ENCODE measurements at places on chromosomes 7 and 10.
A peak's percentile ranks its signal among the peaks of the same experiment; 100 is the strongest.

GRCh38 chr10:88880282-88881076 is 434 bp downstream of the STAMBPL1 start:
- DNase-seq = peak; percentile 77

GRCh38 chr10:46229144-46229563 is 57.6 kb upstream of the ANTXRL start:
- DNase-seq = no peak

- peak; percentile 58 for DNase-seq
These were observed at the start of gene GRM8 for GRCh38 chr7:127252778-127253280. Gene GRM8 (minus strand): TSS chr7:127252941.

- DNase-seq = no peak
These were observed 285.7 kb upstream of the GALNT17 start for GRCh38 chr7:70846208-70846607.

DNA sequence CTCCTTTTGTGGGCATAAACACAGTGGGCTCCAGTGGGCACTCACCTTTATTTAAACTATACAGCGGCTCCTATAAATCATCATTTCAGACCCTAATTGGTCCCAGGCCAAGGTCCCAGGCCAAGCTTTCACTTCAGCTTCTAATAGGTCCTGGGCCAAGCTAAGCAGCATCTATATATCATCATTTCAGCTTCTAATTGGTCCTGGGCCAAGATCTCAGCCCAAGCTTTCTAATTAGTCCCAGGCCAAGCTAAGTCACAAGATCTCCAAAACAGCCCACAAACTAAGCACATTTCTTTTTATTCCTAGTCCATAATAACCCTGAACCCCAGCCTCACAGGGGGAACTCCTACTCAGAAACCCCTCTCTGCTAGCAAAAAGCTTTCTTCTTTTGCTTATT is 47.1 kb downstream of the ZNF680 start:
- DNase-seq = no peak

DNA sequence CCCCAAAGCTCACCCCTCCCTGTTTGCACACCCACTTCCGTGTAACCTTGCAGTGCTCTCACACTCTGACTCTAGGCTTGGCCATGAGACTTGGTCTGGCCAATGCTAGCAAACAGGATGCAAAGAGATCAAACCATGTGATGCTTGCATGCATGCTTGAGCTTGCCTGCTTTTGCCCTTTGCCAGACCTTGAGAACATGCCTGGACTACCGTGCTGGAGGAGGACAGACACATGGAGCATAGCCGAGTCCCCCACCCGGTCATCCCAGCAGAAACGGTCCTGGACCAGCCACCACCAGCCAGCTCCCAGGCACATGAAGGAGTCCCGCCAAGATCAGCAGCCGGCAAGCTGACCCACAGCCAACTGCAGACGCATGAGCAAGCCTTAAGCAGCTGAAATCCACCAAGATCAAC is 23.4 kb downstream of the PYROXD2 start:
- no peak for DNase-seq

DNA sequence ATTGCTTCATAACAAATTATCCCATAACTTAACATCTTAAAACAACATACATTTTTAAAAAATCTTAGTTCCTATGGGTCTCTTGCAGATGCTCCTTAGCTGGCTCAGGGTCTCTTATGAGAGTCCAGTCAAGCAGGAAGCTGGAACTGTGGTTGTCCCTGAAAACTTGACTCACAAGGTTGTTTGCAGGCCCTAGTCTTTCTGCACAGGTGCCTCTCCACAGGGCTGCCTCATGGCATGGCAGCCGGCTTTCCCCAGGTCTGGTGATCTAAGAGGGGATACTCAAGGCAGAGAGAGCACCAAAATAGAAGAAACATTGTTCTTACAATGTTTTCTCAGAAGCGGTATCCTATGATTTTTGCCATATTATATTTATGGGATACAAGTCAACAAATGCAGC is 127.1 kb downstream of the CDK14 start:
- no peak for DNase-seq

DNA sequence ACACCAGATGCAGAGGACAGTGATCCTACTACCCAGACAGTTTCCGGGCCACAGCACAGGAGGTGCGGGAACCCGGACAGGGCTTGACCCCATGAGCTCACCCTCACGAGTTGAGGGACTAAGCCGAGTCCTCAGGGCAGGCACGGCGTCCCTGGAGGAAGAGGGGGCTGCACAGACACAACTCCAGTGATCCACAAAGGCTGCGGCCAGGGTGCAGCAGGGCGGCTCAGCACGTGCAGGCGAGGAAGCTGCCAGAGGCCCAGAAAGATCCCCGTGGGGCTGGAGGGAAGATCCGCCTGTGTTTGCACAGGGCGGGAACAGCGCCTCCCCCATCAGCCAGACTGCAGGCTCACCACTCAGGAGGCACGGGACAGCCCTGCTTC is 45.9 kb upstream of the TMEM72 start:
- no peak for DNase-seq

GRCh38 chr10:34121781-34122622 is 693.1 kb downstream of the PARD3 start:
- DNase-seq = no peak

- peak; percentile 53 for DNase-seq
These were observed at the start of gene ADCK2 for GRCh38 chr7:140672382-140673062. Gene ADCK2 (plus strand): TSS chr7:140672945. CDS start chr7:140673331, 386 bp downstream.

DNA sequence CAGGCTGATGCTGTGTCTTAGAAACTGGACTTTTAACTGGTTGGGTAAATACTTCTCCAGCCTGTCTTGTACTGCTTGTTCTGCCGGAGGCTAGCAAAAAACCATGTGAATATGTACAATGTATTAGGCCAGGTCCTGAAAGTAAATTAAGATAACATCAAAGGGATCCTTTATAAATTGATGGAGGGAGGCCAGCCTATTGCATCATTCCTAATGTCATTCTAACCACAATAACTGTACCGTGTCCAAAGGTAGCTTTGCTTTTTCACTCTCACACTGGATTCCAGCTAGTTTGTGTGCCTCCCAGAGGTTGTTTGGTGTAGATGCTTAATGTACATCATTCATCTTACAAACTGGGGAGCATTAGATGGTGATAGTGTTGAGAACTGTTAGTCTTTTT is 91.2 kb upstream of the SEM1 start:
- DNase-seq = no peak

- no peak for DNase-seq
These were observed 683.7 kb downstream of the LRMDA start for GRCh38 chr10:76115131-76115470.

DNA sequence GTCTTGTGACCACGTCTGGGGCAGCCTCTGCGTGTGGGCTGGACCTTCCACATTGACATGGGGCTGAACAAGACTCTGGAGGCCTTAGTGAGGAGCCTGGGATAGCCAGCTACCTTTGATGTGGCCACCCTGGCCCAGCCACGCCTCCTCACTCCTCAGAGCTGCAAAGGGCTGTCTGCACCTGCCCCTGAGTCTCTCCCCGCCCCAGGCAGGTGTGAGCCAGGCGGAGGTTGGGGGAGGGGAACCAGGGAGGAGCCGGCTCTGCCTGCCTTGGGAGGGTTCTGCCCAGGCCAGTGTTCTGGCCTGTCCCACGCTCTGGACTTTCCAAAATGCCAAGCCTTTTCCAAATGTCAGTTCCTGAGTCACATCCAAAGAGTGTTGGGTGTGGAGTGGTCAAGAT is 72.2 kb downstream of the GTF2IRD1 start:
- no peak for DNase-seq

- DNase-seq = no peak
These were observed 11.9 kb upstream of the SLC12A9 start for GRCh38 chr7:100840470-100841100.

GRCh38 chr7:88200789-88201188 is 19.0 kb downstream of the SRI start:
- DNase-seq = no peak

DNA sequence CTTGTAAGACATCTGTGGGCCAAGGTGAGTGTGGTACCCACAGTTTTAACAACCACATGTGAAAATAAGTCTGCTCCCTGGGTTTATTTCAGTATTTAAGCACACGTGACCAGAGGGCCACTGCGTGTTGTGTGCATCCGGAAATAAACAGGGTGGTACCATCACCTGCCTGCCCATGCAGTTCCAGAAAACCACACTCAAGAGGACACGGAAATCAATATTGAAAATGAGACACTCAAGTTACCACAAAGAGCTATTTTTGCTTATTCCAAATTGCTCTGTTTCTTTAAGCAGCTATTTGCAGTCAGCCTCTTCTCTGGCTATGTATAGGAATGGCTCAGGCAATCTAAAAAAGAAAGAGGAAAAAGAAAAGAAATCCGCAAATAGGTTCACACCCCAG is 71.8 kb upstream of the LOXL4 start:
- no peak for DNase-seq

GRCh38 chr10:44627591-44628354 is 242.9 kb upstream of the CXCL12 start:
- DNase-seq = no peak

- DNase-seq = no peak
These were observed 89.6 kb downstream of the ATXN7L1 start for GRCh38 chr7:105786520-105787470.

DNA sequence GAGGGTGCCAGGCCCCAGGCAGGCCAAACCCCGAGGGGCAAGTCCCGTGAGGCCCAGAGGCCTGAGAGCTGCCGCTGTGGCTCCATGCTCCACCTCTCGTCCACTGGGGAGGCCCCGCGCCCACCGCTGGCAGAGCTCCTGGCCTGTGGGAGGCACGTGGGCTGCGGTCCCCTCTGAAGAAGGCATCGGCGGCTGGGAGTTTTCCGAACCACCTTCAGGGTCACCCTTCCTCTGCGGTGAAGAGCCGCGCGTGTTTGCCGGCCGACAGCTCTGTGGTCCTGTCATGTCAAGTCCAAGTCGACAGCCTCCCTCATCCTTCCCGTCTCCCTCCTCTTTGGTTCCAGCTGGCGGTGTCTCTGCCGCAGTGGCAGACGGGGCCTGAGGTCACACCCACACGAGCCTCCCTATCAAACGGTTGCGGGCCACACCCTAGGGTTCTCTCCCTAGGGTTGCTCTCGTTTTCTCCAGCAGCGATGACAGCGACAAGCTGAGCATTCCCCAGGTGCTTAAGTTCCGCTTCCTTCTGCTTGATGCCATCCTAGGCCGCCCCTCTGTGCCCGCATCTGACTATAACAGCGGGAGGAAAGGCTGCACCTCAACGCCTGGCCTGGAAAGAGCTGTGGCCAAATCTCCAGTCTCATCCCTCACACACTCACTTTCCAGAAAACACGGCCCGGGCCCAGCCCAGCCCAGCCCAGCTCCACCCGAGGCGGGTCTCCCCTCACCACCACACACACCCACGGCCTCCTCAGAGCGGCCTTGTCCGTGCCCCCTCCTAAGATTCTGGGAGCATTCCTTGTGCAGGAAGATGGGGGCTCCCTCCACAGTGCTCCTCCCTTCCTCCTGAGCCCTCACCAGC is 185.0 kb downstream of the ELFN1 start:
- DNase-seq = no peak

GRCh38 chr7:123846217-123846891 is 1.4 kb downstream of the HYAL4 start:
- no peak for DNase-seq

DNA sequence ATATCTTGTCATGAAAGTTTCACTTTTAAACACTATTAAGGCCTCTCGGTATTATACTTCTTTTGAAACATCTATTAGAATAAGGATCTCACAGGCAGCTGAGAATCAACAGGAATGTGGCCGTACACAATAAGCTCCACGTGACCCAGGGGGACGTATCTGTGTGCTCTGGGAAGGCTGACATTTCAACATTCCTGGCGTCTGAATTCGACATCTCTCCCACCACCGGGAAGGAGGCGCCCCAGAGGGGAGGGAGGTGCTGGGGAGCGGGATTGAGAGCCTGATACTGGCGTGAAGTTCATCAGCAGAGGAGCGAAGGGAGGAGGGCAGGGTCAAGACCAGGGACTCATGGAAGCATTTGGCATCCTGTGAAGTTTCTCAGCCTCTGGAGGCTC is 401.3 kb downstream of the DNAJB6 start:
- DNase-seq = no peak

- DNase-seq = no peak
These were observed 11.5 kb upstream of the NT5C2 start for GRCh38 chr10:103204353-103205255.

DNA sequence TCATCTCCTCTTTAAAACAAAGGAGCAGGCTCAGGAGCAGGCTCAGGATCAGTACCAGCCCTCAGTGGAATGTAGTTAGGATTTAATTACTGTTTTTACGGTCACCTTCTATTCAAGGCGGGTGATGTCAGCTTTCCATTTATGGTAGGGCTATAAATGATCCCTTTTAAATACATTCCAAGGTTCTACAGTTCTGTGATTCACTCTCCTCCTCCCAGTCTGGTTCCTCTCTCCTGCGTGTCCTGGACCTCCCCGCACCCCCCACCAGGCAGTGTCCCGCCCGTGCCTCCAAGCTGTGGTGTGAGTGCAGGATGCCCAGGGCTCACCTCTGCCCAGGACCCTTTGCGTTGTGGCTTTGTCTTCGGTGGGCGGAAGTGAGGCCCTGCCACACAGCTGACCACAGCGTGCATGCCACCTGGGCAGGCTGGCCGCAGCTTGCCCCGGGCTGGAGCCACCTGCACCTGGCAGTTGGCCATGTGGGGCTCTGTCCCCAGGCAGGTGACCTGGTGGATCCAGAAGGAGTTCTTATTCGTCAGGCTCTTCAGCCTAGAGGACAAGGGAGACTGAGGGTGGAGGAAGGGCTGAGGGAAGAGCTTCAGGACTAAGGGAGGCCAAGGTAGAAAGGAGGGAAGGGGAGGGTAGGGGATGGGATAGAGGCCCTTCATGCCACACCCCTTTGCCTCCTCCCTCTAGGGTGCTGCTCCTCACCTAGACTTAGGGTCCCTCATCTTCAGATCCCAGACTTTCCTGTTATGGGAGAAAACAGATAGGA is 9.1 kb downstream of the LOXL4 start:
- DNase-seq = no peak

- no peak for DNase-seq
These were observed 32.3 kb downstream of the IDE start for GRCh38 chr10:92541583-92541982.

- peak; percentile 46 for DNase-seq
These were observed 25.5 kb upstream of the BAG3 start for GRCh38 chr10:119625570-119626280.

DNA sequence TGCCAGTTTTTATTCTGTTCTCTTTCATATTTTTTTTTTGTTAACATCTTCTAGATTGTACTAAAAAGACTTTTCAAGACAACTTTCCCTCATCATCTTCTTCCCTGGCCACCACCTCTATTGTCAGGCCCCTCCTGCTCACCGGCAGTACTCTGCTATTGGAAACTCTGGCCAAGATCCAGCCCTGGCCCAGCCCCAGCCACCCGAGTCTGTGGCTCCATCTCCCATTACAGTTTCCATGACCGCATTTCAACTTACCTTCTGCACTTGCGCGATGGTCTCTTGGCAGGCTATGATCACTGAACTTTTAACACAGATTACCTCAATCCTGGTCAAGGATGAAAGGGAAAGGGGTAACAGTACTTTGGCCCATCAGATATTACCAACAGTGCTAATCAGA is 137.7 kb upstream of the POM121L12 start:
- DNase-seq = no peak

- DNase-seq = no peak
These were observed 178.0 kb downstream of the NPSR1 start for GRCh38 chr7:34835901-34836600.

DNA sequence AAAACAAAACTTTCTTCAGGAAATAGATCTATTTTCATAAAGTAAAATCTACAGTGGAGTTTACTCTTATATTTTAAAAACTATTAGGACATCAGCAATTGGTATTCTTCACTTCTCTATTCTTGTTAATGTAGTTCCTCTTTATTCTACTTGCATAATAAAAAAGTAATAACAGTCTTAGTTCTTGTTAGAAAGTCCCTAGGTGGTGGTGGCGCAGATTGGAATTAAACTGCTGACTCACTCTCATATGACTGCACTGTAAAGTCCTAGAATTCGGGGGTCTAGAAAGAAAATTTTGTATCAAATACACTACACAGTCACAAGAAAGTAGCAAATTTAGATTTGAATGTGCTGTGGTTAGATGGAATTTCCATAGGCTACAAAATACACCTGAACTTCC is 44.6 kb upstream of the TES start:
- peak; percentile 79 for DNase-seq

Data from common myeloid progenitor, CD34-positive (primary cell).